ENCODE measurements at places on chromosomes 6 and 20. TPM values are rescaled to one million over a fixed set of nuclear protein-coding genes. Genes with fewer than 3 reads are reported as not detected.

The DLK2 gene
- total RNA-seq, result 0.47 TPM

The TNFAIP3 gene
- 2.1 TPM for total RNA-seq

The CTCFL gene
- total RNA-seq, result not detected

The DUSP15 gene
- total RNA-seq, result 0.23 TPM

The PDE7B gene
- total RNA-seq, result 5.5 TPM

The TFAP2A gene
- 0.23 TPM for total RNA-seq

The ACSS1 gene
- total RNA-seq, result 14.0 TPM

The TMEM14C gene
- 114 TPM for total RNA-seq

The TMC2 gene
- total RNA-seq, result not detected

The ZBTB12 gene
- total RNA-seq, result 12.4 TPM

The PKIB gene
- 0.45 TPM for total RNA-seq

The KHDC1L gene
- total RNA-seq, result not detected

The CRIP3 gene
- total RNA-seq, result not detected

The PLEKHG1 gene
- 4.5 TPM for total RNA-seq

The OVOL2 gene
- total RNA-seq, result not detected

Data from smooth muscle cell of the coronary artery (primary cell).